Endothelial cell (in vitro differentiated cells): ENCODE measurements at places on chromosomes 3 and 15. TPM values are rescaled to one million over a fixed set of nuclear protein-coding genes. Genes with fewer than 3 reads are reported as not detected.

The CCR1 gene
- not detected for total RNA-seq

The ECE2 gene
- not detected for total RNA-seq

The MBD4 gene
- total RNA-seq: 30.6 TPM

DNA sequence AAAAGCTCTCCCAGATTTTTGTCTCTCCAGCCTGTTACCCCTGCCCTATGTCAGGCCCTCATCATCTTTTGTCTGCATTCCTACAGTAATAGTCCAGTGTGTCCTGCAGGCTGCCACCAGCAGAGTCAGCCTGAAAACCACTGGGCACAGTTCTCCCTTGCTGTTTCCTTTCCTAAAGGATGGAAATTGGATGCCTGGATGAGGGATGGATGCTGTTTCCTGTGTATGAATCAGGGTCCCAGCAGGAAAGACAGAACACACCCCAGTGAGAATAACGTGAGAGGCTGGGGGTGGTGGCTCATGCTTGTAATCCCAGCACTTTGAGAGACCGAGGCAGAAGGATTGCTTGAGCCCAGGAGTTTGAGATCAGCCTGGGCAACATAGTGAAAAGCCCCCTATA, 3.3 kb upstream of the SNX33 start:
- DNase-seq: no peak

The PDCD10 gene
- total RNA-seq: 74.6 TPM

- DNase-seq: no peak
Measured at GRCh38 chr15:72180761-72181324, 16.7 kb downstream of the GRAMD2A start.

DNA sequence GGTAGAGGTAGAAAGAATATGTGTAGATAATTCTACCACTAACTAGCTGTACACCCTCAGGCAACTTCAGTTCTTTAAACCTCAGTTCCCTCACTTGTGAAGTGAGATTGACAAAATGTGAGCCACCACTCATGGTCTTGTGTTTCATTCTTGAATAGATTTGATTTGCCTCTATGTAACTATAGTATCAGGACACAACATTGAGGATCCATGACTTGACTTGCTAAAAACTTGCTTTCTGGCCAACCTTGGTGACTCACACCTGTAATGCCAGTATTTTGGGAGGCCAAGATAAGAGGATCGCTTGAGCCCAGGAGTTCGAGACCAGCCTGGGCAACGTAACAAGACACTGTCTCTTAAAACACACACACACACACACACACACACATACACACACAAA, 115.8 kb upstream of the FLNB start:
- DNase-seq: no peak

DNA sequence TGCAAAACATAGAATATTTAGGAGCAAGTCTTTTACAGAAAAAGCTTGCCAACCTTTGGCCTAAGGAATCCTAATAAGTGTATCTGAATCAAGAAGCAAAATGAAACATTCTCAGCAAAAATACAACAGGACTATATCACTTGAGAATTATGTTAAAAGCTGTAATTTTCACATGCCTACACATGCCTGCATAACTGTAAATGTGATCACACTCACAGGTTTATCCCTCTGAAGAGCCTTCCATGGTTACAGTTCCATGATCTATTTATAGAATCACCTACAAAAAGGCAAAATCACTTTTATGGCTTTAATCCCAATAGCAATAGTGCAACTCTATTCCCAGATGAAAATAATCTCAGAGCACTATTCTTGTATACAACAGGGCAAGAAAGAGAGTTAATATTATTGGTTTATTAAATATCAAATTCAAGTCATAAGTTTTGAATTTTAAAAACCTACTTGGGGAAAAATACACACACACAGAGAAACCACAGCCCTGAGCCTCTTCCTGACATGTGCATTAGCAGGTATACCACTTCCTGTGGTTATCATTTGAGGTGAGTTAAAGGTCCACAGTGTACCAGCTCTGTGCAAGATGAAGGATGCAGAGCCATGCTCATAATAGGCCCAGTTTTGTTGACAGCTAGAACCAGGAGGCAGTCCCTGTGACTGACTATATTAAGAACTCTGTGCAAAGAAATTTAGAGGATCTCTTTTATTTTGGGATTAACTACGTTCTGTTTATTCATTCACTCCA, 252.5 kb upstream of the TGFBR2 start:
- DNase-seq: no peak

DNA sequence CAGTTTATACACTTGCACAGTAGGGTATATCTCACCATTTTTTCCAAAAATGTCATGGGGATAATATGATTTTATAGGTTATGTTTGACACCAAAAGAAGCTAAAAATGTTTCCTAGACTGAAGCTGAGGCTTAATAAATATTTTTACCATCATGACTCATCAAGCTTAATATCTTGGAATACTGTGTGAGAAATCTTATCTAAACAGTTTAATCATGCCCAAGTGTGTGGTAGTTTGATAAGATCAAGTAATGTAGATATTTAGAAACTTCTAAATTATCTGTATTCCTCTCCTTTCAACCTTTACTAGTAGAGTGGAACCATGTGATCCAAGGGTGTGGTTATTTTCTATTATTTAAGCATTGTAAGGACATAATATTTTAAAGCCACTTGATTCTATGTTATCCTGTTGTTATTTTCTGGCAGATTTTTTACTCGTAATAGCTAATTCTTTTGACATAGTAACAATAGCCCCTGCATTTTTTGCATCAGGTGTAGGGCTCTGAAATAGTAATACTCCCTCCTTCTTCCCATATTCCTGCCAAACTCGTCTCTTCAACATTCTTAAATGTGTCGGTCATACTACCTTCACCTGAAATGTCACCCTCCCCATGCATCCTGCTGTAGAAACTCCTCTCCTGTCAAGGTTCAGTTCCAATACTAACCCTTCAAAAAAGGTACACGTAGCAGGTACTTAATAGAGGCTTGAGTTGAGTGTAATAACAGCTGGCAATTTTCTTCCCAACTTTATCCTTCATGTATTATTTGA, 729.6 kb downstream of the NLGN1 start:
- no peak for DNase-seq

- no peak for DNase-seq
Measured at GRCh38 chr15:66885281-66885915, 180.0 kb upstream of the SMAD3 start.

- DNase-seq: no peak
Measured at GRCh38 chr3:14092464-14092863, 32.2 kb downstream of the CHCHD4 start.

- DNase-seq: no peak
Measured at GRCh38 chr3:78141269-78141668, 1101.4 kb downstream of the ROBO2 start.

DNA sequence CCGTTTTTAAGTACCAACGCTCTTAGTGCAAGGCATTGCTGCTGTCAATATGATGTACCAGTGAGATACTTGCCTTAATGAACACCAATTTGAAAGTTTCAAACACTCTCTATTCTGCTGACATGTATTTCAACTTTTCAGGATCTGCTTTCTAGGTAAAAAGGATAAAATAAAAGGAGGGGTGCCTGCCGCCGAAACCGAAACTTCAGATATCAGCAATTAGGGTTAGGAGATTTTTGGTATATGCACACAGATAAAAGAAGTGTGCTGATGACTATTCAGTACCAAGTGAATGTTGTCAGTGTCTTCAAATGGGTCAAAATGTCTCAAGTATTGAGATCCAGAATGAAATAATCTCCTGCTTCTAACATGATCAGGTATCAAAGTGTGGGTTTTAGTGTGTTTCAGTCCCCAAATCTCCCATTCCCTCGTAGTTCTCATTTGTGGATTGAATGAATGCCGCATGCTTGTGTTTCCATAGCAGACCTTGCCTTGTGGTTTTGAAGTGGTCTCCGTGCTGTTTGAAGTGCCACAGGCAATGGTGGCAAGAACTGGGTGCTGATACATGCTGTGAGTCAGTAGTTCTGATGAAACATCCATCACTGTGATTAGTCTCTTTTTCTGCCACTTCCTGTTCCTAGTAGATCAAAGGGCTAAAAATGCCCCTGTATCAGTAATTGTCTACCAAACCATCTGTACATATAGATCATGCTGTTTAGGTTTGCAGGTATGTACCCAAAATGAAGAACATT, 22.5 kb downstream of the CHST14 start:
- no peak for DNase-seq

DNA sequence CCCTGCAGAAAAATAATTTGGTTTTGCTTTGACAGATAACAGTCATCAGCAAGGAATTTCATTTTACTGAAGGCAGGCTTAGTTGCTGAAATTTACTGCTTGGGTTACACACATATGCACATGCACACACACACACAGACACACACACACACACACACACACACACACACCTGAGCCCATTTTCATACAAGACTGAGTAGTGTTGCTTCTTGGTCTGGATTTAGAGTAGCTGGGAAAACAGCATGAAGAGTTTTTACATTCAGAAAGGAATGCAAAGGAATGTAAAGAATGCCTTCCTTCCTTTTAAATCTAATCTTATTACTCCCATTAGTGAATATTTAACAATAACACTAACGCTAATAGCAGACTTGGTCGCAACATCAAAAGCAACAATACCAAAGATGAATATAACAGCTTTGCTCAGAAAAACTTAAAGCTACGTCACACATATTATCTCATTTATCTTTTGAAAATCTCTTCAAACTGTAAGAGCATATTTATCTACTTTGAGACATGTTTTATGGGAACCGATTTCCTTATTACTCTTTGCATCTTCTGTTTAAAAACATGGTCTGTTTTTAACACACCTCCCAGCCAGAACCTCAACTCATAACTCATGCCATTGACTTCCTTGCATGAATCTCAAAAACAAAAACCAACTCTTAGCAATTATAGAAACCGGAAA, 32.5 kb downstream of the RFTN1 start:
- no peak for DNase-seq

The ITIH1 gene
- total RNA-seq: not detected

GRCh38 chr3:128100161-128100560, 23.5 kb downstream of the RUVBL1 start:
- no peak for DNase-seq

DNA sequence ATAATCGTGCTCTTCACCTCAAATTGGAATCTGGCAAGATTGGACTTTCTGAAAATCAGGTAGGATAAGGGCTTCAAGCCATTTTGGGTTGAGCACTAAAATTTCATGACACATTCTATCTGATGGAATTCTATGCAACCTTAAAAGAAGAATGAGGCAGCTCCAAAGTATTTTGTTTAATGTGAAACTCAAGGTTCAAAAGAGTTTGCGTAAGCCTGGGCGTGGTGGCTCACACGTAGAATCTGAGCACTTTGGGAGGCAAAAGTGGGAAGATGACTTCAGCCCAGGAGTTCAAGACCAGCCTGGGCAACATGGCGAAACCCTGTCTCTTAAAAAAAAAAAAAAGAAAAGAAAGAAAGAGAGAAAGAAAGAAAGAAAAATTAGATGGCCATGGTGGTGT, 3.6 kb upstream of the PLA1A start:
- no peak for DNase-seq

DNA sequence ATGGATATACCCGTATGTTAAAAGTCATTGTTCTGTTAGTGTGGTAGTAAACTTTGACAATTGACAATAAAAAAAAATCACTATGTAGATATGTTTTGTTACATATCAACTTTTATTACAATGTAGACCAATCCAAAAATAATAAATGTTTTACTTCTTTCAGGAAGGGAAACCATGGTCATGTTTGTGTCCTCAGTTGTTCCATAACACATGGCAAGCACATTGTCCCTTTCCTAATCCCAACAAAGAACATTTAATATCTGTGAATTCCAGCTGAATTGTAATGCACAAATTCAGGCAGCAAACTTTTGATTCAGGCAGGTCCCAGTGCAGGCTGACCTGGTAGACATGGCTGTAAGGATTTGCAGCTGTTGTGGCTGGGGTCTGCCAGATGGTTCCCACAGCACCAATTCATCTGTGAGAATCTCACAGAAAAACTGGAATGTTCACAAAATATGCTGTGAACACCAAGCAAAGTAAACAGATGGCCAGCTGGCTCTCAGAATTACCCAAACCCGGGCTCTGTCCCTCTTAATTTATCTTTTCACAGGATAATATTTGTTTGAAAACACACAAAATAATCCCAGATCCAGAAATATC, 1.9 kb upstream of the SPG21 start:
- no peak for DNase-seq

DNA sequence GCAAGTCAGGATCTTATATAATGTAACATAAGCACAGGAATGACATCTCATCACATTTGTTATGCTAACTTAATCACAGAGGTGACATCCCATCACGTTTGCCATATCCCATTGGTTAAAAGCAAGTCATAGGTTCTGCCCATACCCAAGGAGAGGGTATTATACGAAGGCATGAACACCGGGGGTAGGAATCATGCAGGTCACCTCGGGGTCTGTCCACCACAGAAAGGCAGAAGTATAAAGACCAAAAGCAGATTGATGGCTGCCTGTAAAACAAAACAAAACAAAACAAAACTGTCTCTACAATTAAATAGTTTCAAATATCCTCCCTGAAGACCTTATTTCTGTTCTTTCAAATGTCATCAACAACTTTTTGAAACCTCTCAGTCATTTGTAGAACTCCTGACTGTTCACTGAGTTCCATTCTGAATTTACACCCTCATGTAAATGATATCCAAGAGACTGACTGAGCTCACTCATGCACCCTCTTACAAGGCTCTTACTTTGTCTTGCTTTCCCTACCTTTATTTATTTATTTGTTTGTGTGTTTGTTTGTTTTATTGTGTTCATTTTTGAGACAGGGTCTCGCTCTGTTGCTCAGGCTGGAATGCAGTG, 22.7 kb upstream of the ZNF639 start:
- no peak for DNase-seq

- DNase-seq: no peak
Measured at GRCh38 chr3:42094691-42095391, 3.7 kb downstream of the TRAK1 start.

DNA sequence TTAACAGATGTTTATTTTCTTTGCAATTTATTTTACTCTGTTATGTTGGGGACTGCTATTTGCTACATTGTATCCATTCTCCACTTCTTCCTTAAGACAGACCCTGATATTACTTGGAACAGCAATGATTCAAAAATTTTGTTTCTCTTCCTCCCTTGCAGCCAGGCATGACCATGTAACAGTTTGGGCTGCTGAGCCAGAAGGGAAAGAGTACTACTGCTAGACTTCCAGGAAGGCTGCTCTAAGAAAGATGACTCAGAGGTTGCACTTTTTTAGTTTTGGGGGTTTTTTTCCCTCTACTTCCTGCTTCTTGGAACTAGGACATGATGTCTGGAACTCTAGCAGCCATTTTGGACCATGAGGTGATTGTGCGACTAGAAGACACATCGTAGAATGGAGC, 10.3 kb downstream of the PRR20G start:
- DNase-seq: no peak

- no peak for DNase-seq
Measured at GRCh38 chr15:81962482-81962881, 83.3 kb downstream of the MEX3B start.

The ZNF80 gene
- total RNA-seq: not detected

DNA sequence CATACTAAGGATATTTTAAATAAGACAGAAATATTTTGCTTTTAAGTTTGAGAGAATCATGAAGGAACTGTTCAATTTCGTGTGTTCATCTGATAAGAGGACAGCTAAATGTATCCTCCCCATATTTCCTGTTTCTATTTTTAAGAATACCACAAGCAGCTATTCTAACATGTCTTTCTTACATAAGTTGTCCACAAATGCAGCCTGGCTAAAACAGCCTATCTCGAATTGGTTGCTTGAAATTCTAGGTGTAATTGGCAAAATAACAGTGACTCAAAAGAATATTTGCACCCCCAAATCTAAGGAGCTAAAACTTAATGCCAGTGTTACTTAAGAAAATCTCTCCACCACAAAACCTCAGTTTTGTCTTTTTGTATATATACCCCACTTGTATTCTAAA, 35.0 kb downstream of the BTLA start:
- no peak for DNase-seq
